ENCODE measurements at places on chromosomes 4 and X.
A peak's percentile ranks its signal among the peaks of the same experiment; 100 is the strongest.

- DNase-seq, result no peak
Measured at GRCh38 chrX:37075892-37076595, 67.9 kb downstream of the FAM47C start.

DNA sequence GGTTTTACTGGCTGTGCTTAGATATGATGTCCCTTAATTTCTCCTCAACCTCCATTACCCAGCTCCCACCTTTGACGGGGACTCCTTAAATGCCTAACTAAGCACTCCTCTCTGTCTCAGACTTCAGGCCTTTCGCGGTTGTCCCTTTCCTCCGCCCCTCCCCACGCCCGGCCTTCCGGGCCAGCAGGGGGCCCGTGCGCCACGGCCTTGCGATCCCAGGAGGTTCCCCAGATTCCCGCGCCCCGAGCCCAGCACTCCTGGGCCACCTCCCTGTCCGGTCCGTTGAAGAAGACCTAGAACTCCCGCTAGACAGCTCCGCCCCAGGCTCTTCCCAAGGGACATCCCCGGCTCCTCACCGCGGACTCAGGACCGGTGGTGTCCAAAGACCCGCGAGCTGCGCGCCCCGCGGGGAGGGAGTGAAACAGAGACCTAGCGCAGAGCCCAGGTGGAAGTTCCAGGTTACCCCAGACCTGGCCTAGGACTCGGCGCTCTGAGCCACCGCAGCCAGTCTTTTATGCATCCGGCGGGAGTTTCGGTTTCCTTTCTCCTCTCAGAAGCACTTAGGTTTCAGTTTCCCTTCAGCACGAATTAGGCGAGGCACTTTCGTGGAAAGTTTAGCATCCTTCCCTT is at the start of gene DDX60:
DDX60 (minus strand) TSS at position 487 of the 630 bp plus-strand sequence. CDS start 7,493 bp downstream, outside the sequence.
- peak; percentile 70 for DNase-seq

GRCh38 chr4:188177997-188178675 is 38.9 kb downstream of the TRIML1 start:
- peak; percentile 40 for DNase-seq

- DNase-seq, result no peak
Measured at GRCh38 chr4:29243851-29244250, 1476.3 kb upstream of the PCDH7 start.

- peak; percentile 38 for DNase-seq
Measured at GRCh38 chrX:13646154-13646549, 6.8 kb upstream of the TCEANC start.

- no peak for DNase-seq
Measured at GRCh38 chr4:10384974-10385373, 72.3 kb downstream of the ZNF518B start.

DNA sequence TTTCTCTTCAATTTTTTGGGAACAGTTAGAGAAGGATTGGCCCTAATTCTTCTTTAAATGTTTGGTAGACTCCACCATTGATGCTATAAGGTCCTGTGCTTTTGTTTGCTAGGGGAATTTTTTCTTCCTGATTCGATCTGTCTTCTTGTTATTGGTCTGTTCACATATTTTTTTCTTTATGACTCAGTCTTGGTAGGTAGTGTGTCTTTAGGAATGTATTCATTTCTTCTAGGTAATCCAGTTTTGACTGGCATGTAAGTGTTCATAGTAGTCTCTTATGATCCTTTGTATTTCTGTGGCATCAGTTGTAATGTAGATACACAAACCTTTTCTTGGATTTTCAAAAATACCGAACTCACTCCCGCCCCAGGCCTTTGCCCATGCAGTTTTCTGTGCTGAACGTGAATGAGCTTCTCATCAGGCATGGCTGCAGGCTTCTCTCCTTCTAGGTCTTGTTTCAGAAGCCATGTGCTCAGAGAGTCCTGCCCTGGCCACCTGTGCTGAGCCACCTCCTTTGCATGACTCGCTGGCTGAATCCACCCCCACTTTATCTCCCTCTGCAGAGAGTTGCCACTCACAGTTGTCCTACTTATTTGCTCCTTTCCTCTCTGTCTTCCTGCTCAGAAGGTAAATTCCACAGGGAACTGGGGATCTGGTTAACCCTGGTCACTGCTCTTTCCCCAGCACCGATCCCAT is 67.0 kb downstream of the STK32B start:
- DNase-seq, result peak; percentile 56

- no peak for DNase-seq
Measured at GRCh38 chr4:110347805-110348204, 128.2 kb upstream of the ENPEP start.

- DNase-seq, result no peak
Measured at GRCh38 chrX:138708268-138708667, 3.2 kb downstream of the FGF13 start.

GRCh38 chrX:24398766-24399165 is 38.3 kb downstream of the SUPT20HL1 start:
- no peak for DNase-seq

DNA sequence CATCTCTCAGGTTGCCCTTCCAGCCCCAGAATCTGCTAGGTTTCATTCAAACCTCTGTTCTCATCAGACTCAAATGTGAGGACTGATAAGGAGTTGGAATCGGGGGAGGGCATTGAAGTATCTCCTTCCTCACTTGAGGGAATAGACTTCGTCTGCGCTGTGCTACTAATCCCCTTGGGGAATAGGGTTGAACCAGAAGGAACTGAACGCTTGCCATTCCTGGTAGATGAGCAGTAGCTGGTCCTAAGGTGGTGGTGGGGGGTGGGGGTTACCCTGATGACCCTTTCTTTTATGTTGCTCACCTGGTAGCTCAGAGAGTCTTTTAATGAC is 692 bp upstream of the SLC9A7 start:
- no peak for DNase-seq

DNA sequence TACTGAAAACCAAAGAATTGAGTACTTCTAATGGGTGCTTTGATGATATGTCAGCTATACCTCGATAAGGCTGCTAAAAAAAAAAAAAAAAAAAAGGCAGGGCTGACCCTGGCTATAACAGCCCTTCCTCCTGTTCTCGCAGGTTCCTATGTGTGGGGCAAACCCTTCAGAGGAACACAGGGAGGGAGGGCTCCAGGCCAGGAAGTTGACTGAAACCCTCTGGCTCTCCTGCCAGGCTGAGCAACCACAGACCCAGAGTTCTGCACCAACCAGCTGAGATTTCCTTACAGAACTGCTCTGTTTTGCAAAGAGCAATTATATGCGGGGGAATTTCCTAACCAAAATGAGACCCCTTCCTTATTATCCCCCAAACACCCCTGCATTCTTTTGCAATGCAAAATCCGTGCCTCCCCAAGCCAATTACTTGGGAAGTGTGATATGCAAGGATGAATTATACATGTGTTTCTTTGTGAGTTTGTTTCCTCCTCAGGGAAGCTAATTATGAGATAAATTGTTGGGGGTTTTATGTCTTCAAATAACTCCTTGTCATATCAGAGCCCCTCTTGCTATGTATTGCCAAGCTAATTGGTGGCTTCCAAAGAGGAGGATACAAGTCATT is 45.6 kb downstream of the PDHA1 start:
- DNase-seq, result no peak

DNA sequence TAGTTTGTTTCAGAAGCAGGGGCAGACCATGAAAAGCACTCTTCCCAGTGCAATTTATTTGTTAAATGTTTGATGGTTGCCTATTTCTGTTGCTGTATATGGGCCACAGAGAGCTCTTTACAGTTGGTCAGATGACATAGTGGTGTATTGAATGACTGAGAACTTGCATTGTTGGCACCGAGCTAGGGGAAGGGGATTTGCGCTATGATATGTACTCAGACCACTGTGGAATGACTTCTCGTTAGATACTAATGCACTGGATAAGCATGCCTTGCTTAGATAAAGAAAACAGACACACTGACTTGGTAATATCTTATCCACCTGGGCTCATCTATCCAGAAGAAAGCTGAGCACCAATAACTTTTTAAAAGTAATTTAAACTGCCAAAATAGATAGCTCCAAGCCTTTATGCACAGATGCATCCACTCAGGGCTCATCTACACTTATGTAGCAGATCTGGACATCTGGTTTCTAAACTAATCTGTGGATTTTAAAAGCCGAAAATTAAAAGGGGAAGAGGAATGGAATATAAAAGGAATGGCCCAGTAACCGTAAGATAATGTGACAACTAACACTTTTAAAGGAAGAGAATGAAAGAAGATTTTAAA is 132.7 kb downstream of the GATB start:
- DNase-seq, result no peak

GRCh38 chr4:184937745-184938144 is 80.5 kb upstream of the HELT start:
- DNase-seq, result no peak

DNA sequence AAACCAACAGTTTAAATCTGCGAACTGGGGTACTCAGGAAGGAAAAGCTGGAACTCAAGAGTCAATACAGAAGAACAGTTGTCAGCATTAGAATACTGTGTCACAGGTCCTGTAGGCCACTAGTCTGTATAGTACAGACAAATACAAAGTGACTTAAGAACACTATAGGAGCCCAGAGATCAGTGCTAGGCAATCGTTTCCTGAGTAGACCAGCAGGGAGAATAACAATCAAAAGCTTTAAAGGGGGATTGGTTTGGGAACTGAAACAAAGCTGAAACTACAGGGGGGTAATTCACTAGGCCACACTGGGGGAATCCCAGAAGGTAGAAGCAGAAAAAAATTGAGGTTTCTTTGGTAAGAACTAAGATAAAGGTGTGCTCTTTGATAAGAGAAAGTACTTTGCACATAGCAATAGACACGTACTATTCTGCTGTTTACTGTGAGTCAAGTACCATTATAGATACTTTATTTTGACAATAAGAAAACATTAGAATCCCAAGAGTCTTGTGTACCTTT is 339.7 kb downstream of the PCDH19 start:
- DNase-seq, result no peak

DNA sequence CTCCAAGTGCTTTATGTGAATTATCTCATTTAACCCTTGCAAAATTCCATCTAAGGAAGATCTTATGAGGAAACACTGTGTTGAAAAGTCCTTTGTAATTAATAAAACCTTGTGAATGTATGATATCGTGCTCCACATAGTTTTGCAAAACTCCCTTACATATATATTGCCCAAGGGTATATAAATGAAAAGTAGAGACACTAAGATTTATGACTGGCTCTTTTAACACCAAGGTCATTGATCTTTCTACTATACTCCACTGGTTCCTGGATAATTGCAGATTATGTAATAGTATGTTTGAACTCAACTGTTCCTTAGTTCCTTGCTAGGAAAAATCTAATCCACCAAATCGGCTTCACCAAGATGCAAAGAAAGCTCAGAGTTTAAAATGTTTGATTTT is 48.0 kb upstream of the TMEM33 start:
- DNase-seq, result no peak

DNA sequence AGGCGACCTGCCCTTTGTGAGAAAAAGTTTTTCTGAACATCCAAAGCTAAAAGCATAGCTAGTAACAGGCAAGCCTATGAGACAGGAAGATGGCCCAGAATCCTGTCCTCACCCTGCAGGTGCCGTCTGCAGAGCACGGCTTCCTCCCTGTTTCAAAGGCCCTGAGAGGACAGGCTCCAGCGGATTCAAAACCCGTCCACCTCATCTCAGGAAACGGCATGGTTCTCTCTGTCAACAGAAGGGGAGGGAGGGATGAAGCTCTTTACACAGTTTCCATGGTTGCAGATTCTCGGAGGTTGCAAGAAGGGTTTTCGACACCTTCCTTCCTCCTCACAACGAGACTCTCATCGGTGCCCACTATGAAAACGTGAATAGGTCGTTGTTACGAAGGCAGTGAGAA is 8.3 kb downstream of the PPP2R3B start:
- DNase-seq, result no peak

DNA sequence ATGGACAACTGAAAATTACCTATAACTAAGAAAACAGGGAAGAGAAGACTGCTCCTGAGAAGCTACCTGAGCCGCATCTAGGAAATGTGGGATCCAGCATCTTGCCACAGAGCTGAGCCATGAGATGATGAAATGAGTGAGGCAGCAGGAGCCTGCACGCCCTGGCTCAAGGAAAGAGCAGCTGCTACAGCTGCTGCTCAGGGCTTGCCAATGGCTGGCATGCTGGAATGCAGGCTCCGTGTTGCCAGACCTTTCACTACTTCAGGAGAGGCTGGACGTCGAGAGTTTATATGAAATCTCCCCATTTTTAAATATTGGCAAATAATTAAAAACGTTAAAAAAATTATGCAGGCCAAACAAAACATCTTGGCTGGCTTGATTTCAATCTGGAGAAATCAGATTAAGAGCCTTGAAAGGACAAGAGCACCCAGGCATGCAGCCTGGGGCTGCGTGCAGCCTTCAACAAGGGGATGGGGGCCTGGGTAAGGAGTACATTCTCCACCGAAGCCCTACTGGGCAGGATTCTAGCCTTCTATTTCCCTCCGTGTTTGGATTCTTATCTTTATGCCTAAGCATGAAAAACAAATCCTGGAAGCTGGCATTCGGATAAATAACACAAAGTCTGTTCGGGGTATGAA is 227.6 kb downstream of the NR3C2 start:
- peak; percentile 59 for DNase-seq

- DNase-seq, result no peak
Measured at GRCh38 chr4:179472164-179472563, 2029.9 kb upstream of the AGA start.

- DNase-seq, result no peak
Measured at GRCh38 chr4:20091781-20092180, 159.9 kb upstream of the SLIT2 start.

GRCh38 chr4:7598939-7599790 is 164.4 kb upstream of the PSAPL1 start:
- DNase-seq, result no peak

DNA sequence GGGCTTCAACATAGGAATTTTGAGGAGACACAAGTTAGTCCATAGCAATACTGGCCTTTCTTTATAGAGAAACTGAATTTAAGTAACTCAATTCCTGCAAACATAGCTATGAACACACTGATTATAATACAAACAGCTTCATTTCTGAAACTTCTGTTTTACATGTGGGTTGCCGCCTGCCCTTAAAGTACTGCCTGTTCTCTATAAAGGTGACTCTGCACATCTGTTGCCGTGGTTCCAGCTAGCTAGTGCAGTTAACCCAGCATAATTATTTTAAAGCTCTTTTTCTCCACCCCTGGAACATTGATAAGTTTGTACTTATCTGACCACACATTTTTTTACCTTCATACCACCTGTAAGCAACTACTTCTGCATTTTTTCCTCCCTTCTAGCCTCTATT is 177.6 kb downstream of the NWD2 start:
- DNase-seq, result no peak

GRCh38 chr4:109722357-109722756 is 7.5 kb downstream of the PLA2G12A start:
- DNase-seq, result no peak

GRCh38 chr4:62359441-62360155 is 1159.5 kb downstream of the ADGRL3 start:
- no peak for DNase-seq

DNA sequence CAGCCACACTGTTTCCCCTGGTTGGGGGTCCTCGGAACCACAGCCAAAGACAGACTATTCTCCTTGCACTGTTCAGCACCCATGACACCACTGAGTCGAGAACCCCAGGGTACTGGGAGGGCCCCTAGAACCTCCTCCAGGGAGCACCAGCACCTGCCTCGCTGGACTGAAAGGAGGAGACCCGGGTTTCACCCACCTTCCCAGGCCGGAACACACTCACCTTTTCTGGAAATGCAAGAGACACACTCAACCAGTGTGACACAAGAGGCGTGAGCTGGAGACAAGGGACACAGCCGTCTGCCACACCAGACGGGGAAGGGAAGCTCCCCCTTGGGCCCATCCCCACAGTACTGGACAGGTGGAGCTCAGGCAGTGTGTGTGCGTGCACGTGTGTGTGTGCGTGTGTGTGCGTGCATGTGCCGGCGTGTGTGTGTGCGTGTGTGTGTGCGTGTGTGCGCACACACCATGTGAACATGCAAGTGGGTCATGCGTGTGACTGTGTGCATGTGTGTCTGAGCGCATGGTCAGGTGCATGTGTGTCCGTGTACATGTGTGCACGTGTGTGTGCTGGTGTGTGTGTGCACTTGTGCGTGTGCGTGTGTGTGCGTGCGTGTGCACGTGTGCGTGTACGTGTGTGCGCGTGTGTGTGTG is 128.8 kb upstream of the NKX1-1 start:
- DNase-seq, result no peak

All from renal cortical epithelial cell (primary cell).